ENCODE measurements at places on chromosomes 7 and 10.

- peak; percentile 3 for DNase-seq
Measured at GRCh38 chr7:140771826-140772225, 75.3 kb downstream of the NDUFB2 start.

GRCh38 chr10:70378122-70378521, 4.3 kb downstream of the LRRC20 start:
- DNase-seq: peak; percentile 94

DNA sequence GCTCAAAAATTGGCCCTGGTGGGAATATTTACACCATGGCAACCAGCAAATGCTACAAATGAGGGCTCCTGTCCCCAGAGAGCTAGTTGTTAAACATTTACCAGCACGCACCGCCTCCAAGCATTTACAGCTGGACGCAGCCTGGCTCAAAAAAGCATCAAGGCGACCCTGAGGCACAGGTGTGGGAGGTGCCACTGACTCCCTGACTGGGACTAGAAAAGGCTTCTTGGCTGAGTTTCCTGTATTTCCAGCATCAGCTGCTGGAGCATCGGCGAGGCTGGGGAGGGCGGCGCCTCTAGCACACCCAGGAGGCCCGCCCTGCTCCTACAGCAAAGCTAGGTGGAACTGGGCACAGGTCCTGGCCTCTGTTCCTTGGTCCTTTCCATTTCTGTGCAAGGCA, 43.5 kb upstream of the ZRANB1 start:
- DNase-seq: no peak

DNA sequence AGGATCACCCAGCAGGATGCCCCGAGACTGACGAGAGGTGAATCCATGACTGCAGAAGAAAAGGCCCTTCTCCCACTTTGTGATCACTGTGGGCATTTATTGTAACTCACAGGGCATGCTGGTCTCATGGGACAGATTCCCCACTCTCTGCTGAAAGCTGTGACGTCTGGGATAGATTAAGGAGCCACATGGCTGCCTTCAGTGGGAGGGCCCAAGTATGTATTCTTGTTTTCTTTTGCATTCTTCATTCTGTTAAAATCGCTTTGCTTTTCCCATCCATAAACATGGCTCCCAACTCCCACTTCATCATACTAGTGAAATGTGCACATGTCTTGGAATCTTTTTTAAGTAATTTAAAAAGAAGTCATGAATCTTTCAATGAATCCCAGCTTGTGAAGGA, 67.2 kb downstream of the FAM107B start:
- peak; percentile 61 for DNase-seq

- peak; percentile 79 for DNase-seq
Measured at GRCh38 chr7:105766421-105767073, 109.9 kb downstream of the ATXN7L1 start.

- DNase-seq: peak; percentile 77
Measured at GRCh38 chr10:606762-607544, 82.5 kb downstream of the DIP2C start.

DNA sequence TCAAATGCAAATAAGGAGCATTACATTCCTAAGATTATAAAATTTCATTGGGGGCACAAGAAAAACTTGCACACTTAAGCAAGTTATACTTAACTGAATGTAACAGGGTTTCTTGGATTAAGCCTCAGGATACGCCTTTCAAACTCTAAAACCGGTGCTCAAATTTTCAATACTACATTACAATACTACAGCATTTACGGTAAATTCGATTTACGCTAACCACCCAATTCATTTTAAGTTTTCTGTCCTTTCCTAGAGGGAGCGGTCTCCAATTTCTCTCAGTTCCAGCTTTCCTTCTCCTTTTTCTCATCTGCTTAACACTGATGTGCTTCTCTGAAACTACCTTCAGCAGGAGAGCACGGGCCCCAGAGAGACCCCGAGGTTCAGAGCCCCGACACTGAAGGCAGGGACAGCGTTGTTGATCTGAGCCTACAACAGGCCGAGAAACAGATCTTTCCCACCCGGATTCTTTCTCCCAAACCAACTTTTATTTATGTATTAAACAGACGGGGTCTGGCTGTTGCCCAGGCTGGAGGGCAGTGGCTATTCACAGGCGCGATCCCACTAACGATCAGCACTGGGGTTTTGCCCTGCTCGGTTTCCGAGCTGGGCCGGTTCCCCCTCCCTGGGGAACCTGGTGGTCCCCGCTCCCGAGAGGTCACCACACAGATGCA, 798 bp downstream of the ZNF425 start:
- peak; percentile 5 for DNase-seq

GRCh38 chr7:156178214-156178613, 366.0 kb upstream of the SHH start:
- DNase-seq: no peak

- peak; percentile 53 for DNase-seq
Measured at GRCh38 chr10:133335246-133336117, 1.2 kb downstream of the CALY start.

- peak; percentile 28 for DNase-seq
Measured at GRCh38 chr7:121330053-121330833, 1.4 kb downstream of the WNT16 start.

- DNase-seq: no peak
Measured at GRCh38 chr10:22505911-22506685, 160.8 kb downstream of the SPAG6 start.

- peak; percentile 59 for DNase-seq
Measured at GRCh38 chr7:75639071-75639885, 99.5 kb downstream of the HIP1 start.

- DNase-seq: no peak
Measured at GRCh38 chr7:159042103-159042502, 102.6 kb downstream of the VIPR2 start.

DNA sequence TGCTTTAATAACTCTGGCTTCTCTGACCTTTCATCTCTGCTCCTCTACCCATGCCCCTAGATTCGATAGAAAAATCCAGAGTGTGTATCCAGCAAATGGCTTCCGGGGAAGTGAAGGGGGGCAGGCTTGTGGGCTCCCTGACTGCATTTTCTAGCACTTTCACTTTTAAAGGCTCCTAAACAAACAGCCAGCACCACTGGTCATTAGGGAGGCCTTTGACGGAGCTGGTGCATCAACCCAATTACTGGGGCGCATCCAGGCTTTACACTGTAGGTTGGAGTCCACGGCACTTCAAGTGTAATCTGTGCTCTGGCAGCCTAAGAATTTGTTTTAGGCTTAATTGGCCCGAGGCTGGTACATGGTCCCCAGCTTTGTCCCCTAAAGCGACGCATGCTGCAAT, 291.9 kb downstream of the GFRA1 start:
- DNase-seq: no peak

- peak; percentile 24 for DNase-seq
Measured at GRCh38 chr10:7409045-7409731, 1.6 kb downstream of the SFMBT2 start.

- peak; percentile 100 for DNase-seq
Measured at GRCh38 chr7:43572516-43573049, 10.3 kb upstream of the STK17A start.

DNA sequence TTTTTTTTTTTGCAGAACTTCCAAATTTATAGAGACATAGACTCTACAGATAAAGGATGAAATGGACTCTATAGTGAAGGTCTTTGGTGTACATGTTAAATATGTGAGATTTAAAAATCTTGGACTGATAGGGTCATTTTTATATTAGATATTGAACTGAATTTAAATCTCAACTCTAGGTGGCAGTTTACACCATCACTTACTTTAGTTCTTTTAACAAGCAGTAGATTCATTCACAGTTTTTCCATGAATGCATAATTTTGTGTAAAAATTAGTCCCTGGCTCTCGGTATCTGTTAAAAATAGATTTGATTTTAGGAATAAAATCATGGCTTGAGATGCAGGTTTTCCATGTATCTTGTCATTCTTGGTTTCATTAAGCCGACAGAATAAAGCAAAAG, 31.1 kb upstream of the SNX13 start:
- peak; percentile 6 for DNase-seq

GRCh38 chr7:131538071-131538812, 18.2 kb downstream of the PODXL start:
- peak; percentile 71 for DNase-seq
